ENCODE measurements at places on chromosomes 5 and 9.

DNA sequence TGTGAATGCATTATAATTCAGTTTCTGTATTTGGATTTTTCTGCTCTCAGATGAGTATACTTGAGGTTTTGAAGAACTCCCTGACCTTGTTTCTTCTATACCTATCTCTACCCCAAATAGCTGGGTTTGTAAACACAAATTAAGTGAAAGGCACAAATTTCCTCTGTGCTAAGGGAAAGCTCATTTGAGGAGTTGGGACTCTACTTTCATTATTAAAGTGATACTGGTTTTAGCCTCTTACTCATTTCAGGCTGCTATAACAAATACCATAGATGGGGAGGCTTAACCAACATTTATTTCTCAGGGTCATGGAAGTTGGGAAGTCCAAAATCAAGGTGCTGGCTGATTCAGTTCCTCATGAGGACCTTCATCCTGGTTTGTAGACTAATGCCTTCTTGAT is 97.2 kb upstream of the ANKH start:
- no peak for DNase-seq

GRCh38 chr5:154779105-154779504 is 23.9 kb downstream of the LARP1 start:
- DNase-seq: peak; percentile 94

- no peak for DNase-seq
Measured at GRCh38 chr5:116135344-116135743, 50.5 kb downstream of the COMMD10 start.

- DNase-seq: no peak
Measured at GRCh38 chr9:91195372-91196012, 166.2 kb downstream of the AUH start.

GRCh38 chr5:73818357-73818756 is 192.4 kb downstream of the ARHGEF28 start:
- peak; percentile 82 for DNase-seq

DNA sequence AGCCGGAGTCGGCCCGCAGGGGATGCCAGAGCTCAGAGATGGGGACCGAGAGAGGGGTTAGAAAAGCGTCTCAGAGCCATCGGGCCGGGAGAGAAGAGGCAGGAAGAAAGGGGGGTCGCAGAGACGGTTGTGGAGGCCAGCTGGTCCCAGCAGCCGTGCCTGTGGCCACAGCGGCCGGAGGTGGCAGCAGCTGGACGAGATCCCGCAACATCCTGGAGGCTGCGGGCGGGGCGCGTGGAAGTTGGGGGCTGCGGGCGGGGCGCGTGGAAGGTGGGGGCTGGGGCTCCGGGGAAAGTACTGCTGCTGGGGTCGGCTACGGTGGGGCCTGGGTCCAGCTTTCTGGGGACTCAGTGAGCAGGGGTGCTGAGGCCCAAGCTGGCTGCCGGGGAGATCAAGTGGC is 34.4 kb upstream of the EGFL7 start:
- no peak for DNase-seq
